ENCODE measurements at places on chromosomes 6 and 20. TPM values are rescaled to one million over a fixed set of nuclear protein-coding genes. Genes with fewer than 3 reads are reported as not detected.

The PI3 gene
- 2.5 TPM for total RNA-seq

The BPIFB4 gene
- total RNA-seq = not detected

The EBF4 gene
- total RNA-seq = 2.7 TPM

The PKIB gene
- total RNA-seq = 0.54 TPM

The ZSWIM3 gene
- 1.5 TPM for total RNA-seq

The RAET1G gene
- 7.7 TPM for total RNA-seq

The WFDC6 gene
- total RNA-seq = not detected

The PTCHD4 gene
- total RNA-seq = not detected

The GCM1 gene
- total RNA-seq = not detected

The CDC25B gene
- total RNA-seq = 240 TPM

The TRIM40 gene
- not detected for total RNA-seq

The OGFRL1 gene
- 5.6 TPM for total RNA-seq

The MCM3 gene
- total RNA-seq = 77.1 TPM

The ABT1 gene
- total RNA-seq = 14.3 TPM

The TREM2 gene
- not detected for total RNA-seq

The COL10A1 gene
- total RNA-seq = not detected

The KCNQ2 gene
- 0.57 TPM for total RNA-seq

The FAM162B gene
- total RNA-seq = not detected

The FANCE gene
- 3.2 TPM for total RNA-seq

The NELFCD gene
- total RNA-seq = 46.2 TPM

The TFAP2D gene
- total RNA-seq = not detected

The MARCKS gene
- 12.8 TPM for total RNA-seq

The CCN5 gene
- 40.4 TPM for total RNA-seq

The SYTL3 gene
- 1.8 TPM for total RNA-seq

The MRAP2 gene
- 1.1 TPM for total RNA-seq

The QRSL1 gene
- total RNA-seq = 5.8 TPM

The FLRT3 gene
- 1.7 TPM for total RNA-seq

The PTPRT gene
- total RNA-seq = not detected

The LGSN gene
- 2.3 TPM for total RNA-seq

The SYNE1 gene
- 30.5 TPM for total RNA-seq

The HLA-DRB1 gene
- total RNA-seq = not detected

The FERMT1 gene
- total RNA-seq = 16.7 TPM

The ACSS1 gene
- total RNA-seq = 15.6 TPM

The KCNG1 gene
- total RNA-seq = 26.2 TPM

The TRIM31 gene
- total RNA-seq = 1.1 TPM

The NMBR gene
- total RNA-seq = not detected

The HNF4A gene
- total RNA-seq = 17.3 TPM

The THBD gene
- total RNA-seq = 71.5 TPM

The IYD gene
- total RNA-seq = not detected

The OR2H1 gene
- total RNA-seq = not detected

The RIN2 gene
- total RNA-seq = 27.9 TPM

The BHLHE23 gene
- not detected for total RNA-seq

The GMPR gene
- total RNA-seq = 3.8 TPM

The RIPPLY2 gene
- total RNA-seq = not detected

The AGER gene
- total RNA-seq = 1.8 TPM

The FRK gene
- 1.3 TPM for total RNA-seq

The ALDH5A1 gene
- 7.4 TPM for total RNA-seq

The TSHZ2 gene
- total RNA-seq = not detected

The RSPO4 gene
- not detected for total RNA-seq

The SLC32A1 gene
- not detected for total RNA-seq

The CALHM4 gene
- total RNA-seq = not detected

The RSPH9 gene
- total RNA-seq = 0.28 TPM
